ENCODE measurements at places on chromosomes 16 and 17. TPM values are rescaled to one million over a fixed set of nuclear protein-coding genes. Genes with fewer than 3 reads are reported as not detected.
A peak's percentile ranks its signal among the peaks of the same experiment; 100 is the strongest.

DNA sequence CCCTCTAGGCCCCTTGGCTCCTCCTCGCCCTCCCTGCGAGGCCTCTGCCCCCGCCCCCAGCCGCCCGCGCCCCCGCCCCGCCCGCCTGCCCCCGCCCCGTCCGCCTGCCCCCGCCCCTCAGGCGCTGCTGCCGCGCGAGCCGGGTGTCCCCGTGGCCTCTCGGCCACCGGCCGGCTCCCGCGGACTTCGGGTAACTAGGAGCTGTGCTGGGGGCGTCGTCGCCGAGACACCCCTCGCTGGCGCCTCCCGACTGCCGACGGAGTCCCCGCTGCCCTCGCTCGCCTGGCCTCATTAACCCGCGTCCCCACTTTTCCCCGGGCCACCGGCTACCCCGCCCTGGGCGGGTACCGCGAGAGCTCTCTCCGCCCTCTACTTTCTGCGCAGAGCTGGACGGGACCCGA lies at the start of gene TLCD1:
Gene TLCD1 (minus strand): TSS at position 8 of the 401 bp plus-strand sequence. CDS start 136 bp downstream, outside the sequence.
- DNase-seq = no peak

DNA sequence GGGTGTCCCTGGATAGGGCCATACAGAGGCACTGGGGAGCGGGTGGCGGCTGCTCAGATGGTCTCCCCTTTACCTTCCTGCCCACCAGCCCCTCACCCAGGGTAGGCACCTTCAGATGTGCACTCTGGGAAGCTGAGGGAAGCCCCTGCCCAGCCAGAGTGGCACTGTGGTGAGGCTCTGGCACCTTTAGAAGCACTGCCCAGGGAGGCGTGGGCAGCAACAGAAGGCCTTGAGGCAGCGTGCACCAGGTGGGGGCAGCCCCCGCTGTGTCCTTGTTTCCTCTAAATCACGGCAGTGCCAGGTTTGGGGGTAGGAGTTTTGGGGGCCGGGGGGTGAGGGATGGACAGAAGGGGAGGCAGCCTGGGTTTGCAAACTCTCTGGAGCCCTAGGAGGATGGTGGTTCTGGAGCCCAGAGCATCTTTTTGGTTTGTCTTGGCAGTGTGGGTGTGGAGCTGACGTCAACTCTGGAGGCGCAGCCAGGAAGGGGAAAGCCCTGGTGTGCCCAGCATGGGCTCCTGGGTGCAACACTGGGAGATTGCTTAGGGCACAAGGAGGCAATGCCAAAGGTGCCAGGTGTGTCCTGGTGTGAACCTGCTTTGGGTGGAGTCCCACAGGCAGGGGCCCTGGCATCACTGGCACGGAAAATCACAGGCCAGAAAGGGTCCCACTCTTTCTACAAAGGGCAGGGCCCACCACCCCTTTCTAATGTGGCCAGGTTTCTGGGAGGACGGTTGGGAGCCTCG lies 23.1 kb upstream of the CDC42EP4 start:
- DNase-seq = no peak

DNA sequence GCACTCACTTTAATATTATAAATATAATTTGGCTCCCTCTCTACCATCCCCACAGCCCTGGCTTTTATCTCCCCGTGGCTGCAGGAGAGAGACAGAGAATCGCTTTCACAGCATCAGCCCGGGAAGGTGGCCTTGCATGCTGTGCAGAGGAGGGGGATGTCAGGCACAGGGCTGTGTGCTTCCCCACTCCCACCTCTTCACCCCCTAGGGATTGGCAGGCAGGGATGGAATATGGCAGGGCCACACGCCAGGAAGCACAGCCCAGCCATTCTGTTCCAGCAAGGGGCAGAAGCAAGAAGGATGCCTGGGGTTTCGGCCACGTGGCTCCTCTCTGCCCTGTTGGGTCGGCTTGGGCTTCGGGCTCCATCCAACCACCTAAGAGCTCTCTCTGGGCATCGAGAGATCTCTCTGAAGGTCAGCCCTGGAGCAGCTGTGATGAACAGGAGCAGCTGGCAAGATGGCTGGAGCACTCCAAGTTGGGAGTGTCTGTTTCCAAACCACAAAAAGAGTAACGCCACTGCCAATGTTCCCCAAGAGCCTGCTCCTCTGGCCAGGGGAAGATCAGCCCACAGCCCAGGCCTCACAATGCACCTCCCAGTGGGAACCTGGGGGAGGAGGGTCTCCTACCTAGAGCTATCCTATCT lies 223.2 kb downstream of the C16orf78 start:
- DNase-seq = no peak

DNA sequence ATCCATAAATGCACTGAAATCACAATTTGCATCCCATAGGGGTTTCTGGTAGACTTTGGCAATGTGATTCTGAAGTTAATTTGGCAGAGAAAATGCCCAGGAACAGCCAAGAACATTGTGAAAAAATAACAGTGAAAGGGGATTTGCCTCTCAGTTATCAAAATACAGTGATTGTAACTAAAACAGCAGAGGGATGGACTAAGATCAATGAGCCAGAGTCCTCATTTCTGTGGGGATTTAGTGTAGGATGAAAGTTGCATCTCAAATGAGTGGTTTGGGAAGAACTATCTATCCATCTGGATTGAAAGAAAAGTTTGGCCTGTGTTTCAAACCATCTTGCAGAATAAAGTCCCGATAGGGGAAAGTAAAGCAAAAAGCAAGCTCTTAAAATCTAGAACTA lies 28.1 kb downstream of the MYBBP1A start:
- no peak for DNase-seq

GRCh38 chr17:17928398-17929287 lies 43.6 kb downstream of the TOM1L2 start:
- DNase-seq = no peak

GRCh38 chr16:84603140-84603816 lies 14.6 kb downstream of the COTL1 start:
- DNase-seq = peak; percentile 23

DNA sequence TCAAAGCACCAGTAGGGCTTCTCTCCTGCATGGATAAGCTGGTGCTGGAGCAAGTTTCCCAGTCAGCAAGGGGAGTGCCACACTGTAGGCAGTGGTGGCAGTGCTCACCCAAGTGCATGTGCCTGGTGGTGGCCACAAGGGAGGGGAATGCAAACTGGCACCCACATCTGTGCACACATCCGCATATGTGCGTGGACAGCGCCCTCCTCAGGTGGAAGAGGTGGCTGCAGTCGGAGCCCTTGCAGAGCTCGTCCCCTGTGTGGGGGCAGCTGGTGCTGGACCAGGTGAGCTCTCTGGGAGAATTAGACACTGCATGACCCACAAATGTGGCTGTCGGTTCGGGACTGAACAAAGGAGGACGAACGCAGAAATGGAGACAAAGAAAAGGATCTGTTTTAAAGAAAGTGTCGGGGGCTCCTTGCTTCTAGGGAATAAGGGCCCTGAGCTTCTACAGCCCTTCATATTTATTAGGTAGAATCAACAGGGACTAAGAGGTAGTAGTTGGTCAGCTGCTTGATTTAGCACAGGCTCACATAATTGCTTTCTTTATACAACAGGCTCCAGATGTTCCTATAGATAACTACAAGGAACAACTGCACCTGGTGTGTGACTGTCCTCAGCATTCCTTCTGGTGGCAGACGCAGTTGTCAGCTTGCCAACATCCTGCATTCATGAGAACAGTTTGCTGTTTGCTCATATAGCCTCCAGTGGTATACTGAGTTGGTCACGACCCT lies 5.3 kb upstream of the ZNF689 start:
- peak; percentile 42 for DNase-seq

GRCh38 chr16:65728652-65729051 lies 606.8 kb upstream of the CDH11 start:
- no peak for DNase-seq

DNA sequence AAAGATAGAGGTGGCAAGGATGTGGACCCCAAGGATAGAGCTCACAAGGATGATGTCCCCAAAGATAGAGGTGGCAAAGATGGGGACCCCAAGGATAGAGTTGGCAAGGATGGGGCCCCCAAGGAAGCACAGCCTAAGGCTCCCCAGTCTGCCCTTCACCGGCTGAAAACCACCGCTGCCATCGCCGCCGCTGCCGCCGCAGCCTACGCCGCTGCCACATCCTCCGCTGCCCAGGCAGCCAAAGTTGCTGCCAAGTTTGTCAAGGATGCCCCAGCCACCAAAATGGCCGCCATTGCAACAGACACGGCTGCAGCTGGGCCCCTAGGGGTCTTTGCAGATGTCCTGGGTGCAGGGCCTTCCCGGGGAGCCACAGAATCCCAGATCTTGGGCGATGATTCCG lies 19.9 kb downstream of the C16orf96 start:
- no peak for DNase-seq

GRCh38 chr16:30009990-30010843 lies 610 bp downstream of the DOC2A start:
- no peak for DNase-seq

Gene DHX58
- polyA plus RNA-seq = 22.8 TPM

Gene TMEM220
- polyA plus RNA-seq = 6.2 TPM

Gene ABCC6
- 30.6 TPM for polyA plus RNA-seq

All from pancreas (tissue), 10 donors.